NCI-H1105 (cell line): ENCODE measurements at places on chromosomes 12 and 14.
A peak's percentile ranks its signal among the peaks of the same experiment; 100 is the strongest.

DNA sequence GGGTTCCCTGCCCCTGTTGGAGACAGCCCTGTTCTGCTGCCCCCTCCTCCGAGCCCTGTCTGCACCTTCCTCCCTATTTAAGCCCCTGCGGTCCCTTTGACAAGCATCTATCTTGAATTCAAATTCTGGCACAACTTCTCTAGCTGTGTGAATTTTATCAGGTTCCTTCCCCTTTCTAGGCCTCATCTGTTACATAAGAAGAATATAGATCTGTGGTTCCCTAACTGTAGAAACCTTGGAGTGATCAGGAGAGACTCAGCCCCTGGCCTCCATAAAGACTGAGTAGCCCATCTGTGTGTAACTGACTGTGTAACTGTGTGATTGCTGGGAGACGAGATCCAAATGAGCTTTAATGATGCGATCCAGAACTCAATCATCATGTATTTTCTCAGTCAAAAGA, 13.0 kb upstream of the RACGAP1 start:
- no peak for DNase-seq

DNA sequence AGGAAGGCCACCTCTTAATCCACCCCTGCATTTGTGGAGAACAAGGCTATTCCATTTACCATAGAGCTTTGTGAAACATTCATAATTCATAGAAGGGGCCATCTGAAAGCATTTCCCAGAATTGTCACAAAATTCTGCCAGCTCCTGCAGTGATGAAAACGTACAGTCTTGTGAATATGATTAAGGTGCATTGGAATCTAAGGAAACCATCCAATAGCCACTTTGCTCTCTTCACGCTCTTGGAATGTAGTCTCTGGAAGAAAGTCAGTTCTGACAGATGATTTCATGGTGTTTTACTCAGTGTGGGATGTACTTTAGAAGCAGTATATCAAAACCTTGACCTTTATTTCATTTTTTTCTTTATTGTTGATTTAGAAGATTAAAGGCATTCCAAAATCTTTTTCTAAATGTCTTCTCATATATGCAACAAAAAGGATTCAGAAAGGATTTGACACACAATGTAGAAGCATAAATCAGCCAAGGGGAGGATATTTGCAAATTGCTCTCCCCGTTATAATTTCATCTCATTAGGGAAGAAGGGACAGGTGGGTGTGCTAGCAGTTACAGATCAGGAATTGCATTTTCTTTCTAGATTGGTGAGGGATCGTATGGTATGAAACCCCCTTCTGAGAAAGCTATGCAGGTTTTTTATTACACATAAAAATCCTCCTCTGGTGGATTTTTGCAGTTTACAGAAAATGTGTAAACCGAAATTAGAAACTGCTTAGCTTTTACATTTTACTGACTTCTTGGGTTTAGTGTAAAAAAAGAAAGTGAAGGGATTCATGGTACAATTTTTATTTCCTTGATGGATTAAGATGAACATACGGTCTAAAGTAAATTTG, 390.2 kb downstream of the LRIG3 start:
- no peak for DNase-seq

DNA sequence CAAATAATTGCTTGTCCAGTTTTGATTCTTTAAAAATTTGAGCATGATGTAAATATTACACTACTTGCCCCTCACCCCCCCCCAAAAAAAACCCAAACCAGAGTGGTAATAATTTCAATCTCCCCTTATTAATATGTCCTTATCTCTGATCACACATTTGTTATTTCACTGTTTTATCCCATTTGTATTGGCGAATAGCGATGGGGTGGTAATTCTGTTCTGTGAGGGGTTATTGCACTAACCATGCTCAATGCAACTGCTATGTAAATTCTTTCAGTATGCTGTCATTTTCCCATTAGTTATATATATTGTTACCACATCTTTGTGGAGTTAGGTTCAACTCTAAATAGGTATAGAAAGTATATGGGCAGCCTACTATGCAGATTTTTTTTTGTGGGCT, 1.1 kb downstream of the RIMKLB start:
- DNase-seq: no peak

DNA sequence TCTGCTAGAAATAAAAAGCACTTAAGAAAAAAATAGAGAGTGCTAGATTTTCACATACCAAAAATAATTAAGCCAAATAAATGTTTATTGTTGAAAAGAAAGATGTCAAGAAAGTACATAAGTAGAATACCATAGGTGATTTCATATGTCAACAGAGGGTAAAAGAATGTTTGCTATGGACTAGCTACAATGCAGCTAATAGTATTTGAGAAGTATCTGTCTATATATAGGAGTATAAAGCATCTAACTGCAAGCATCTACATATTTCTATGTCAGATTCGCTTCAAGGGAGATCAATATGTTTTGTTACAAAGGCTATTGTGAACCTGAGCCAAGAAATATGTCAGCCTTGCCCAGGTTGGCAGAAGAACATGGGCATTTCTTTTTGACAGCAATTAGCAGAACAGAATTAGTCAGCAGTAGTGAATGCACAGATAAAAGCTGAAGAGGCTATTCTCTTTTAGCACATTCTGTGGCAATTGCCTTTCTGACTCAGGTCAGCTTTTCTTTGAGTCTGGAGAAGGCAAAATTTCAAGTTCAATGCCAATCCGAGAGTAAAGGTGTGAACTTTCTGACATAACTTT, 140.1 kb downstream of the ALG10B start:
- DNase-seq: no peak

- DNase-seq: no peak
Observed at GRCh38 chr12:93785249-93786010, 108.3 kb downstream of the CRADD start.

DNA sequence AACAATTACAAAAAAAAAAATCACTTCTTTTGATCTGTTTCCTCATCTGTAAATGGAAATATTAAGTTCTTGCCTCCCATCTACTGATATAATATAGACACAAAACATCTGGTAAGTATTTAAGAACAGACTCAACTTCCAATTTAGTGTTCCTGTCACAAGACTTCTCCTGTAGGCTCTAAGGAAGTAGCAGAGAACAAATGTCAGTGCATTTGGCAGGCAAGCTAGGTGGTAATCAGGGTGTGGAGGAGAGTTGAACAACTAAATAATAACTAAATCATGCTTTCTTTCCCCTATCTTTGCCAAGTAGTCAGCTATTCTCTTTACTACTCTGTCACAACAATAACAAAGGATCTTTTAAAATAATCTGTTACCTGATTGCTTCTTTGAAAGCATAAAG, 22.1 kb downstream of the BAZ1A start:
- DNase-seq: no peak

- no peak for DNase-seq
Observed at GRCh38 chr12:7608184-7608911, 57.4 kb downstream of the APOBEC1 start.

DNA sequence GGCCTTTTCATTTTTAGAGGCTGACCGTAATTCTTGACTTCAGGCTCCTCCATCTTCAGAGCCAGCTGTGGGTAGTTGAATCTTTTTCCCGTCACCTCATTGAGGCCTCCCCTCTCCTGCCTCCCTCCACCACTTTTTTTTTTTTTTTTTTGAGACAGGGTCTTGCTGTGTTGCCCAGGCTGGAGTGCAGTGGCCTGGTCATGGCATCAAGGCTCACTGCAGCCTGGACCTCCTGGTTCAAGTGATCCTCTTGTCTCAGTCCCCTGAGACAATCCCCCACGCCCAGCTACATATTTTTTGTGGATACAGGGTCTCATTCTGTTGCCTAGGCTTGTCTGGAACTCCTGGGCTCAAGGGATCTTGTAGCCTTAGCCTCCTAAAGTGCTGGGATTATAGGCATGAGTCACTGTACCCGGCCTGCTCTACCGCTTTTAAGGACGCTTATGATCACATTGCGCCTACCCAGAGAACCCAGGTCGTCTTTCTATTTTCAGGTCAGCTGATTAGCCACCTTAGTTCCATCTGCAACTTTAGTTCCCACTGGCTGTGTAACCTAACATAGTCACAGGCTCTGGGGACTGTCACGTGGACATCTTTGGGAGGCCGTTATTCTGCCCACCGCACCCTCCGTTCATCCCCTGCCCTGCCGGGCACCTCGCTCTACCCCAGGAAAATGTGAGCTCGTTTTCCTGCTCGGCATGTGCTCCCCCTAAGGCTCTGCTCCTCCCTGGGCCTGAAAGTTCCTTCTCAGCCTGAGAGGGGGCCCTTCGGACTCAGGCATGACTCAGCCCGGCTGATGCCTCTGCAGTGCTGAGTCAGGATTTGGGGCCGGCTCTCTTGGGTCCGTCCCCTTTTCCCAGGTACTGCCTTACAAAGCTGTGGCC, 13.4 kb downstream of the TNFAIP2 start:
- DNase-seq: no peak

- DNase-seq: no peak
Observed at GRCh38 chr14:77082356-77082755, 15.7 kb upstream of the CIPC start.

- DNase-seq: no peak
Observed at GRCh38 chr12:127726671-127727315, 540.2 kb upstream of the TMEM132C start.

DNA sequence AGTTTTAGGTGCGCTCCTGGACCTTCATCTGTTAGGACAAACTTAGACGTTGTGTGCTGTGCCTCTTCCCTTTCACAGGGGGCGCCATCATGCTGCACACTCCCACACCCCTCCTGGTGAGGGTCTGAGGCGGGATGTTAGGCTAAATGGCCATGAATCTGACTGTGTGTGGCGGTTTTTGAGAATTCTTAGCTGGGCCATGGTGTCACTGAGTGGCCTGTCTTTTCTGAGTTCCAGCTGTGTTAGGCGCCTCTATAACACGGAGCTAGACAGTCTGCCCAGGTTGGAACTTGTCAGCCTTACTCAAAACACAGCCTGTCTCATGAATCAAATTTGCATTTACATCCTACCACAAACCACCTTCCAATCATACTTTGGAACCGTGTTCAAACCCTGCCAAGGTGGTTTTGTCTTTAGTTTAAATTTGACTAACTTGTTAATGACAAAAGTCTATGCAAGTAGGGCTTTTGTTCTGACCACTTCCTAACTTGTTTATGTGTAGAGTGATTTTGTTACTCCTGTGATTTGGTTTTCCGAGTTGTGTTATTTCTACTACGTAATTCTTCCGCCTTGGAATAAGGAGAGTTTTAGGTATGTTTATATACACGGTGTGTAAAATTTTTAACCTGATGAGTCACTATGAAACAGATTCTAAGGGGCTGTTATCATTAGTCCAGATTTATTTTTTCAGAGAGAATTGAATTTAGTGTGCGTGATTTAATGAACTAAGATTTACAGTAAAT, 19.6 kb downstream of the ACVR1B start:
- DNase-seq: no peak

- DNase-seq: no peak
Observed at GRCh38 chr12:57161491-57161890, 14.1 kb upstream of the LRP1-AS start.

GRCh38 chr12:21073129-21073528, 57.9 kb upstream of the SLCO1B1 start:
- no peak for DNase-seq

GRCh38 chr12:63792338-63792737, 12.6 kb downstream of the RXYLT1 start:
- peak; percentile 53 for DNase-seq

DNA sequence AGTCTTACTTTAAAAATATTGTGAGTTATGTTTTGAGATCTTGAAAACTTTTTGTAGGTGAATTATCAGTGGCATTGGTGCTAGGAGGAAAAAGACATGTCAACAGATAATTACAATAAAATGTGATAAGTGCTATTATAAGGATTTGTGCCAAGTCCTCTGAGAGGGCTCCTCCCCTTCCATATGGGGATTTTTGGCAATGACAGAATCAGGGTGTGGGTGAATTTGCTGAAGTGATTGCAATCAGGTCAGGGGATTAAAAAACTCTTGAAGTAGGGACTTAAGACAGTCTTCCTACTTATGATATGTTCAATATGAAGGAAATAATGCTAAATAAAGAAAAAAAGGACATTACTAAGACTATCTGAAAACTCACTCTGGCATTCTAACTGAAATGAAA, 122.5 kb downstream of the SLC15A5 start:
- DNase-seq: no peak

- DNase-seq: no peak
Observed at GRCh38 chr12:104752881-104753280, 205.2 kb downstream of the SLC41A2 start.

- DNase-seq: no peak
Observed at GRCh38 chr14:37168721-37169120, 3.7 kb downstream of the SLC25A21 start.

DNA sequence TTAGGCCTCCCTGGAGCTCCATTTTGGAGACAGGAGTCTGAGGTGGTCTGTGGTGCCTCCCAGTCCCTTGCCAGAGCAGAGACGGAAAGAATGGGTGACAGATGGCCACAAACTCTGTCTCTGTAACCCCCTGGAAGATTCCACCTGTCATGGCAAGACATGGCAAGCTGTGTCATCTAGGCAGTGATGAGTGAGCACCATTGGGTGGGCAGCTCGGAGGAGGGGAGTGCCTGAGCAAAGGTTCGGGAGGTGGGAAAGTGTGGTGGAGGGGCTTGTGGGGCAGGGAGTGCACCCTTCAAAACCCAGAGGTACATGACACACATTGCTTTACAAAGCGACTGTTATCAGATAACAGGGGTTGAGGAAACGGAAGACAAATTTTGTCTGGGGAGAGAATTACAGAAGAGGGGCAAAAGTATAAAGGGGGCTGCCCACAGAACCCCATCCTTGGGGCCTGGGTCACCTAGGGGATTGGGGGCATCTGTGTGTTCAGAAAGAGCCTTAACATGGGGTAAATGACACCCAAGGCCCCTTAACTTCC, 3.5 kb downstream of the RIN3 start:
- DNase-seq: no peak

GRCh38 chr14:64705381-64706118, 1.3 kb downstream of the PLEKHG3 start:
- no peak for DNase-seq

DNA sequence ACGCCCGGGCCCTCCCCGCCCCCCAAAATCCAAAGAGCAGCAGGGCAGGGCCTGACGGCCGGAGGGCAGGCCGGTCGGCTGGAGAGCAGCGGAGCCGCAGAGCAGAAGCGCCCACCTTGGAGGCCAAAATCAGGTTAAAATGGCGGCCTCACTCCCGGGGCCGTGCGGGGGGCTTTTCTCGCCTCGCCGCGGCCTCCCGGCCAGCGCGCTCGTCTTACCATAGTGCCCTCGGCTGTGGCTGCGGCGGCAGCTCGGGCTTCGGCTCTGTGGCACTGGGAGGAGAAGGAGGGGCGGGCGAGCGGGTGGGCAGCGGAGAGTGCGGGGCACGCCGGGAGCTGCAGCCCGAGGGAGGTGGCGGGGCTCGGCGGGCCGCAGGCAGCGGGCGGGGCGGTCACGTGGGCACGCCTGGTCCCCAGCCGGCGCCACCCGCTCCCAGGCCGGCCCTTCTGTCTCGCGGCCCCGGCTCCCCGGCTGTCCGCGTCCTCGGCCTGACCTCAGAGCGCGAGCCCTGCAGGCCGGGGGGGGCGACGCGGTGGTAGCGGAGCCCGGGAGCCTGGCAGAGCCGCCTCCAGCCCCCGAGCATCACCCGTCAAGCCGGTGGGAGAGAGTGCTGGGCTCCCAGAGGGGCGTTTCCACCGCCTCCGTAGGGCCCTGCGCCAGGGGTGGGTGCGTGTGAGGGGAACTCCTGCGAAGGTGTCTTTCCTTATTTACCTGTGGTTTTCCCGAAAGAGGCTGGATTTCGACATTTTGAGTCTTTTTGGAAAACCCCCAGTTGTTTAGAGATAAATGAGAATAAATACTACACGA, at the start of gene CFL2:
Gene CFL2, minus strand, starts transcription at position 274 of the 807 bp plus-strand sequence. Its CDS starts 53 bp downstream, at position 221.
- DNase-seq: peak; percentile 80
